CD4-positive, alpha-beta T cell treated with Interleukin-6 at 100 ng/mL for 8 hours (primary cell): ENCODE measurements at places on chromosomes 5 and 9.

GRCh38 chr5:172715931-172716682 is 54.9 kb downstream of the DUSP1 start:
- no peak for DNase-seq

DNA sequence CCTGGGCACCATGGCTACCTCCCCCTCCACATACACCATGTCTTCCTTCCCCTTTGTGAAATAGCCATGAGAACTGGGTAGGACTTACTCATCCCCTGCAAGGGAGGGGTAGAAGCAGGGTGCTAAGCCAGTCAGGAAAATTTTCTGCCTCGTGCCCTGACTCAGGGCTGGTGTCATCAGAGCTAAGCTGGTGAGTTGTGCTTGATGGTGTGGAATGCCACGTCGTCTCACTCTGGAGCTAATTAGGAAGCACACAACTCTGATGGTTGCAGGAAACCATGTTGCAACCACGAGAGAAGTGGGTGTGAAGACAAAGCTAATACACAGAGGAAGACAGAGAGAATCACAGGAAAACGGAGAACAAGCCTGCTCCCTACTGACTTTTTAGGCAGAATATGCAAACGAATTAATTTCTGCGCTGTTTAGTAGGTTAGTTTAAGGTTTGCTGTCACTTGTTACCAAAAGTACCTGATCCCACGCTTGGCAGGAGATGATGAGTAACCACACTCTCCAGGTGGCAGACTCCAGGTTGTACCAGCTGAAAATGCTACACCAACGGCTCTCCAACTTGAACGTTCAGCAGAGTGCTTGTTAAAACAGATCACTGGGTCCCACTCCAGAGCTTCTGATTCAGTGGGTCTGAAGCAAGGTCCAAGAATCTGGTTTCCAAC is 54.5 kb downstream of the STK10 start:
- peak; percentile 30 for DNase-seq

- DNase-seq = no peak
Observed at GRCh38 chr5:15695215-15695731, 195.3 kb downstream of the FBXL7 start.

GRCh38 chr5:1594357-1595106 is 70.8 kb upstream of the LPCAT1 start:
- DNase-seq = peak; percentile 64

DNA sequence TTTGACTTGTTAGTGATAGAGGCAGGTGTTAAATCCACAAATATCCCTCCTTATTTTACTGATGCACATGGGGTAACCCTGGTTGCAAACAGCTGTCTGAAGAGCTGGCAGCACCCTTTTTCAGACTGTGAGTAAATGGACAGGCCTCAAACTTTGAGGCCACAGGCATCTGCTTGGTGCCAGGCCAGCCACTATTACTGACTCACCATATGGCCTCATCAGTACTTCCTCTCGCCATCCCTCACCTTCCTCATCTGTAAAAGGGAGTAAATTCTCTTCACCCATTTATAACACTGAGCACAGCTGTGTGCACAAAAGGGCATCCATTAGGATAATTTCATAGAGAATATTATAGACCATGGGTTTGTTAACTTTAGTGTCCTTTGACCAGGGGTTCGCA is 11.9 kb upstream of the TNIP1 start:
- DNase-seq = no peak

GRCh38 chr9:35729101-35729500 is 2.9 kb downstream of the TLN1 start:
- DNase-seq = no peak

DNA sequence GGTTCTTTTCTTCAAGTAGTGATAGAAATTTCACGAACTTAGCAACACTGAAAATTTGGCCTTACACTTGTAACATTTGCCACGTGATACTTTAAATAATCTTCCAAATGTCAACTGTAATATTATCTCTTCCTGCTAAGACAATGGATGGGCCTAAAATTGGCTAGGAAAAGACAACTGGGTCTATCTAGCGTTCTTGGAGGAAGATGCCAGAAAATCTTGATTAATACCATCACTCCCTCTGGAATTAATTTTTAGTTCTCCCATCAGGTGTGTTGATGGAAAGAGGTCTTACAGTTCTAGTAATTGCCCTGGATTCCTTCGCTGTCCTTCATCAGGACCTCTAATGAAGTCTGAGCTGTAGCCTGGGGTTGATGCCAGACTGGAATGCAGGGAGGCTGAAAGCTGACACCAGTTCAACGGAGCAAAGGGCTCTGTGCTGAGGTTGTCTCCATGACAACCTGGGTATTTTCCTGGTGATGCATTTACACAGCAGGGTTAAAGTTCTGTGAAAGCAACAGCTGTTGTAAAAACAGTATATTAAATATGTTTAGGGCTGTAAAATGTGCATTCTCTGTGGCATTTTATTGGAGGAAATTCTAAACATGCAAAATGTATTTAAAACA is 92.3 kb downstream of the GAS1 start:
- DNase-seq = no peak

GRCh38 chr9:536597-537511 is 304.6 kb upstream of the DMRT1 start:
- no peak for DNase-seq

GRCh38 chr9:71944754-71945375 is 33.4 kb downstream of the C9orf85 start:
- DNase-seq = no peak

- DNase-seq = no peak
Observed at GRCh38 chr9:137728444-137729311, 109.9 kb downstream of the EHMT1 start.

DNA sequence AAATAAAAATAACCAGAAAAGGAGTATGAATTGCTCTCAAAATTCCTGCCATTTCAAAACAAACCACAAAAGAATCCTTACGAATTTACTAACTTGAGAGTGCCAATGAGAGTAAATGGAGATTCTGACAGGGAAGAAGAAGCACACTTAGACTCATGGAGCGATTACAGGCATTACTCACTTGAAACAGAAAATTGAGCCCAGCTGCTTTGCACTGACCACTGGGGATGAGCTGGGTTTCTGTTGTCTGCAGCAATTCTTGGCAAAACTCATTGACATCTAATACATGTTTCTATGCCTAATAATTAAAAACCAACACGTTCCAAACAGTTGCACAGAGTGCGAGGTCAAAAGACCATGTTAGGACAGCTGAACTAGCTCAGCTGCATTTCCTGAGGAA is 731.6 kb downstream of the DNAH5 start:
- DNase-seq = no peak

GRCh38 chr9:116717150-116717549 is 30.0 kb downstream of the TRIM32 start:
- no peak for DNase-seq

DNA sequence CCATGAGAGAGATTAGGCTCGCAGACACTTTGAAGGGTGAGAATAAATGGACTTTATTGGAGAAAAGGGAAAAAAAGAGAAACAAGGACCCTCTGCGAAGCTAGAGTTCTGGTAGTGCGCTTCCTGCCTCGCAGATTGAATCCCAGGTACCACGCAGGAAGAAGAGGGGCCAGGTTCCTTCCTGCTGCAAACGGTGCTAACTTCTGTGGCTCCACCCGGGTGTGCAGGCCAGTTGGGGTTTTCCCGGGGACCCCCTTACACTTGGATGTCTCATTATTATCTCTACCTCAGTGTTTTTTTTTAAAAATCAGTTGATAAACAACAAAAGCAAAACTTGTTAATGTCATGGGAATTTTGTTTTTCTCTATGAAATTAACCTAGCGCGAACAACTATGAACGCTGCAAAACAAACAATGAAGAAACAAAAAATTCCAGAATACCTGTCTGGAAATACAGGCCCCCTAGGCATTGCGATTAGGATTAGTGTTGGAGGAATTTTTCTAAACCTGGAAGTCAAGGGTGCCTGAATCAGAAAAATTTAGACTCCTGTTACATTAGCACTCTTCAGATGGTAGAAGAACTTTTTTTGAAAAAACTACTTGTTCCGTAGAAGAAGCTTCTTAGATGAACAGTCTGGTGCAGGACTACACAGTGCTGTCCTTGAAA is 414.5 kb downstream of the MAN2A1 start:
- DNase-seq = no peak

- DNase-seq = no peak
Observed at GRCh38 chr9:110283751-110284150, 27.4 kb upstream of the TXN start.

- no peak for DNase-seq
Observed at GRCh38 chr9:72383978-72384709, 19.1 kb upstream of the ZFAND5 start.

GRCh38 chr5:143186623-143187022 is 216.9 kb downstream of the NR3C1 start:
- no peak for DNase-seq
